ENCODE measurements at places on chromosomes 5 and 9. TPM values are rescaled to one million over a fixed set of nuclear protein-coding genes. Genes with fewer than 3 reads are reported as not detected.

CARD9 gene
- total RNA-seq: 0.63 TPM

KCNV2 gene
- total RNA-seq: not detected

PHF24 gene
- 40.1 TPM for total RNA-seq

CCNI2 gene
- total RNA-seq: 0.94 TPM

SPATA31C1 gene
- not detected for total RNA-seq

OTP gene
- not detected for total RNA-seq

C9 gene
- not detected for total RNA-seq

APBA1 gene
- 51.3 TPM for total RNA-seq

APC gene
- total RNA-seq: 494 TPM

PRRC2B gene
- total RNA-seq: 321 TPM

AIF1L gene
- total RNA-seq: 21.0 TPM

PGM5 gene
- 1.6 TPM for total RNA-seq
